ENCODE measurements at places on chromosomes 3 and 15.

- DNase-seq: no peak
- no peak overlapping the region for H3K27ac ChIP-seq
- no peaks in the 10 kb centered on the region for H3K27me3 ChIP-seq
- H3K4me1 ChIP-seq: no peaks in the 10 kb centered on the region
Measured at GRCh38 chr3:169091196-169091823, 572.2 kb downstream of the MECOM start.

DNA sequence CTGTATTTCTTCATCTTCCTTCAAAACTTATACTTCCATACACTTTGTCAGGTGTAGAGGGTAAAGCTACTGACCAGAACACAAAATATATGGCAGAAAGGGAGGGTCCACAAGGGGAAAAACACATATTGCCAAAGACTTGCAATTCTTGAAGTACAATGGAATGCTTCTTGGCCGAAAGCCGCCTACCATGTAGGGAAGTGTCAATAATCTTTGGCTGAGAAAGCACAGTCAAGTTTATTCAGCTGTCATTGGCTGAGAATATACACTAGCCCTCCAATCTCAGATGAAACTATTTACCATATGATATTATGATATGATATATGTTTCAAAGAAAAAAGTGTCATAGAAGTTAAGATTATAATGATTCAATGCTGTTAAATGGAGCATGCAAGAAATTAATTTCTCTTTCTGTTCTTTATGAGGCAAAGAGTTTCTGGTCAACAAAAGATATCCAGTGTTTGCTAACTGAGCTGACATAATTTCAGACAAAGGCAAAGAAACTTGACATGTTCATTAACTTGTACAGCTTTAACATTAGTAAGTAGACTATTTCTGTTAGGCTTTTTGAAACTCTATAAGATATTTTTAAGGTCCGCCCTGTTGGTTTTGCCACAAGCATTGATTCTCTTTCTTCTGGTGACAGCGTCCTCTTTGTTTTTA lies 89.0 kb upstream of the LPP start:
- peaks cover 6% of the 10 kb centered on the region for H3K4me1 ChIP-seq
- no peak for DNase-seq
- H3K27ac ChIP-seq: no peak overlapping the region
- H3K4me3 ChIP-seq: no peak overlapping the region

DNA sequence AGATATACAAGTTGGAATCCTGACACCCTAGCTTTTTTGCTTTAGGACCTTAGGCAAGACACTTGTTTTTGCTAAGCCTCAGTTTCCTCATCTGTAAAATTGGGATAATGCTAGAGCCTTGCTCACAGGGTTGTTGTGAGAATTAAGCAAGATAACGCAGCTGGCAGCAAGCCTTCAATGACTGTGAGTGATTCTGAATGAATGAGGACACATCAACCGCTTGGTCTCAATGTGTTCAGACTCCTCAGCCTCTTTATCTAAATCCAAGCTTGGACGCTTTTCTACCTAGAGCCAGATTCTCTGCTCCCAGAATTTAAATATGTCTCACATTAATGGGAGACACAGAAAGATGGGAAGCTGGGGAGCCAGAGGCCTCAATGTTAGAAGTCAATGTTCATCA lies 11.8 kb upstream of the TLE3 start:
- no peaks in the 10 kb centered on the region for H3K36me3 ChIP-seq
- no peak for DNase-seq
- no peak overlapping the region for H3K4me3 ChIP-seq
- H3K27me3 ChIP-seq: no peaks in the 10 kb centered on the region
- peaks cover 4% of the 10 kb centered on the region for H3K4me1 ChIP-seq

- H3K4me1 ChIP-seq: peaks cover 3% of the 10 kb centered on the region
- H3K27me3 ChIP-seq: no peaks in the 10 kb centered on the region
- peak; percentile 66 for DNase-seq
- H3K4me3 ChIP-seq: no peak overlapping the region
- H3K36me3 ChIP-seq: no peaks in the 10 kb centered on the region
Measured at GRCh38 chr15:58269455-58270414, 131.6 kb downstream of the AQP9 start.

DNA sequence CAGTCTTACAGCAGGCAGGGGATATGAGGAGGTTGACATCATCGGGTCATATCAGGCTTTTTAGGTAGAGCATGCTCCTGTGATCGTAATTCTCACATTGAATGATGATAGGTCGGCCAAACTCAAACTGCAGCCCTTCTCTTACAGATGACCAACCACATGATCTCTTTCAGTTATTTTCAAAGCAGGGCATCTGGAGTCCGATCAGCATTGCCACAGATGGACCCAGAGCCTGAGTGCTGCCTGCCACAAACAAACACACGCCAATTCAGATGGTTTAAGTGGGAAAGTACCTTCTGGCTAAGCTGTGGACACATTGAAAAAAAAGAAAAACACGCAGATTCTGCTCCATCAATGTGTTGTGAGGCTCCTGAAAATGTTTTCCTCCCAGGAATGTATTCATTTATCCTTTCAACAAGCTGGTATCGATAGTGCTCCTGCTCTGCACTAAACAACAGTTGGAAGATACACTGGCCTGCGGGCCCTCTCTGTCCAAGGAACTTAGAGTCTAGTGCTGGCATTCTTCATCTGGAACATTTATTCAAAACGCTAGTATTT lies 31.2 kb downstream of the ARPP21 start:
- H3K36me3 ChIP-seq: no peaks in the 10 kb centered on the region
- H3K4me3 ChIP-seq: no peak overlapping the region
- no peak for DNase-seq
- H3K27me3 ChIP-seq: no peaks in the 10 kb centered on the region

- H3K4me3 ChIP-seq: no peak overlapping the region
- no peaks in the 10 kb centered on the region for H3K4me1 ChIP-seq
- no peak overlapping the region for H3K27ac ChIP-seq
- DNase-seq: no peak
- peaks cover 2% of the 10 kb centered on the region for H3K27me3 ChIP-seq
- H3K36me3 ChIP-seq: no peaks in the 10 kb centered on the region
Measured at GRCh38 chr3:54094926-54095325, 27.4 kb upstream of the CACNA2D3 start.

GRCh38 chr3:184186184-184186901 lies at the start of gene ABCF3:
ABCF3 (plus strand) TSS chr3:184186199; CDS start chr3:184186208, 9 bp downstream.
- peak within 1 kb of the TSS; percentile 81 for H3K4me3 ChIP-seq
- peaks cover 68% of the 10 kb centered on the region for H3K36me3 ChIP-seq
- peaks cover 32% of the 10 kb centered on the region for H3K4me1 ChIP-seq

DNA sequence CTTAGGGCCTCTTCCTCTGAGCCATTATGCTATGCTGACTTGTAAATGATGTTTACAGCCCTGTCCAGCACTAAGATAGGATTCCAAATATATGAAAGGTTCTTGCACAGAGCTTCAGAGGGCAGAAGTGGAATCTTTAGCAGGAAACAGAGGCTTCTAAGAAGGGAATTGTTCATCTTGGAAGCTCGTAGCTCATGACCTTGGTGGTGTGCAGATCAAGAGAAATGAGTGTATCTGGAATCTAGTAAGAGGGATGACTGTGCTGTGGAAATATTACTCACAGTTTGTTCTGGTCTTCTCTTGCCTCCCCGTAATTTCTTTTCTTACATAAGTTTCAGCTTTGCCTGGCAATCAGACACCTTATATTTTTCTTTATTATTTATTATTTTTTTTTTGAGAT lies 175.8 kb downstream of the SPATA16 start:
- no peaks in the 10 kb centered on the region for H3K36me3 ChIP-seq
- H3K4me3 ChIP-seq: no peak overlapping the region
- H3K4me1 ChIP-seq: no peaks in the 10 kb centered on the region
- H3K27me3 ChIP-seq: no peaks in the 10 kb centered on the region

DNA sequence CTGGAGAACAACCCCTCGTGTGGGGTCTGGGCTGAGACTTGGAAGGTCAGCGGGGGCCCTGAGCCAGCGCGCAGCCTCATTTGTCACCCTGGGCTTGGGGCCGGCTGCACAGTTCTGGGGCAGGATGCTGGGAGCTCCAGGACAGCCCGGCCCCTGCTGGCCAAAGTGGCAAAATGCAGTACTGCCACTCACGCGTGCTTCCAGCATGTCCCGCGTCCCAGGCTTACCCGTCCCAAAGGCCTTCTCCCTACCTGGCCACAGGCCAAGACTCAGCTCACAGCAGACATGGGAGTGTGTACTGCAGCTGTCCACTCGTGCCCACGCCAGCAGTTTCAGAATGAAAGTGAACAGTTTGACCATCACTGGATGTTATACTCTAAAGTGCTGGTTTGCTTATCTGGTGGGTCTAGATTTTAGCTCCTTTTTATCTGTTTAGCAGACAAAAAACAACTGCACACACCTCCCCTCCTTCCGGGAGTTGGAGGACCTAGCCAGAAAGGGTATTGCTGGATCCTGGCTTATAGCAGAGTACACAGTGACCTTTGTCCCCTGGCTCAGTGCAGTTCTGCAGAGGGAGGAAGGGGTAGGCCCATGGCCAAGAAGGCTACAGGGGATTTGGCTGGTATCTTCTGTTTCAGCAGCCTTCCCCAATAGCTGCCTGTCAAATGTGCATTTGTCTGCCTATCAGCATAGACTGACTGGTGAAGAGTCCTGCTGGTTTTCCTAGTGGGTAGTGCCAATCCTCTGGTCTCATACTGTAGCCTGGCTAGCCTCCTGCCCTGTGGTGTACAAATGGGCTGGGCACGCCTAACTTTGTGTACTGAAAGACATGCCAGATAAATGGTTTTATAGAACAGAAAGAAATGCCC lies 23.2 kb upstream of the IP6K2 start:
- no peaks in the 10 kb centered on the region for H3K36me3 ChIP-seq
- peak; percentile 32 for DNase-seq
- no peak overlapping the region for H3K27ac ChIP-seq
- no peaks in the 10 kb centered on the region for H3K27me3 ChIP-seq
- no peak overlapping the region for H3K4me3 ChIP-seq
